ENCODE measurements at places on chromosomes 5 and 9.

DNA sequence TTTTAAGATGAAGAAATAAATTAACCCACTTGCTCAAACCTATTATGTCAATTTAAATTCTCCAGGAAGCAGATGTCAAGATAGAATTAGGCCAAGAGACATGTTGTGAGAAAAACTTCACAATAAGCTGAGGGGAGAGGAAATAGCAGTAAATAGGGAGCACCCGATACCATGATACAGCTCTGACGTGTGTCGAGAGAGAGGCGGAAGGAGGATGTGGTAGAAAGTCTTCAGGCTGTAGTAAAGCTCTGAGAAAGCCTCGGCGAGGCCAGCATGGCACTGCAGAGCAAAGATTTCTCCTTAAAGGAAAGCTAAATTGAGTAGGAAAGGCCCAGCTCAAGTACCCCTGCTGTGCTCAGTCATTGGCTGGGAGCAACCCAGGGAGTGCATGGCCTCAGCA, 6.0 kb upstream of the PUM3 start:
- DNase-seq: no peak

DNA sequence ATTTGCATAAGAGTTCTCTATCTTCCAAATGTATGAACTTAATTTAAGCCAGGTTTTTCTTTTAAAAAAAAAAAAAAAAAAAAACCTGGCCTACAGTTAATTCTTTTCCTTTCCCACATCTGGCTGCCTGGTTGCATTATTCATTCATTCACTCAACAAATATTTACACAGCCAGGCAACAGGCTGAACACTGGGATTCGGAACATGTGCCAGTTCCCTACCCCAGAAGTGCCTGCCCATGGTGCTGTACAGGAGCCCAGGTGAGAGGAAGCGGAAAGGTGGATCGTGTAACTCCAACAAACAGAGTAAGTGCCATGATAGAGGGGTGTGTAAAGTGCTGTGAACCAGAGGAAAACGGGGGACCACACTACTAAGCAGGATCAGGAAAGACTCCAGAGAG, 93.6 kb downstream of the CDK5RAP2 start:
- no peak for DNase-seq

DNA sequence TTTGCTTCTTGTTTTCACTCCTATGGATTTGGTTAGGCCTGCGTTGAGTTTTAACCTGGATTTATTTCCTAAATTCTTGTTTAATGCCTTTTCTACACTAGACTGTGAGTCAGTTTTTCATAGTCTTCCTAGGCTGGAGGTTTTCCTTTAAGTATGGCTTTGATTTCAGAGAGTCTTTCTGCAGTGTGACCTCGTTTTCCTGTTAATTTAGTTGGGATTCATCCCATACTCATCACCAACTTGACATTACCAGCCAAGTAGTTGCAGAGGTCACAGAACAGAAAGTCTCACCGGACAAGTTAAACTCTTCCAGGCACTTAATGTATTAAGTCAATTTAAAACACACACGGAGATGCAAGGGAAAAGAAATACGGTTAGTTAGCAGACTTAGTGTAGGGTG, 29.7 kb upstream of the AUH start:
- no peak for DNase-seq

GRCh38 chr5:955886-956761, 52.5 kb upstream of the NKD2 start:
- DNase-seq: no peak

GRCh38 chr9:85942913-85943709, 2.2 kb downstream of the NAA35 start:
- DNase-seq: no peak

GRCh38 chr9:94156348-94157049, 72.2 kb downstream of the PTPDC1 start:
- no peak for DNase-seq

GRCh38 chr9:127919253-127919815, 2.5 kb upstream of the ST6GALNAC4 start:
- no peak for DNase-seq
